Left lung (tissue), 14 donors: ENCODE measurements at places on chromosomes 11 and 22. TPM values are rescaled to one million over a fixed set of nuclear protein-coding genes. Genes with fewer than 3 reads are reported as not detected.
A peak's percentile ranks its signal among the peaks of the same experiment; 100 is the strongest.

Gene MMP12
- not detected for polyA plus RNA-seq

- DNase-seq = no peak
Measured at GRCh38 chr11:91396236-91397133, 828.1 kb upstream of the FAT3 start.

- DNase-seq = no peak
Measured at GRCh38 chr11:121291319-121291718, 1.3 kb upstream of the SC5D start.

DNA sequence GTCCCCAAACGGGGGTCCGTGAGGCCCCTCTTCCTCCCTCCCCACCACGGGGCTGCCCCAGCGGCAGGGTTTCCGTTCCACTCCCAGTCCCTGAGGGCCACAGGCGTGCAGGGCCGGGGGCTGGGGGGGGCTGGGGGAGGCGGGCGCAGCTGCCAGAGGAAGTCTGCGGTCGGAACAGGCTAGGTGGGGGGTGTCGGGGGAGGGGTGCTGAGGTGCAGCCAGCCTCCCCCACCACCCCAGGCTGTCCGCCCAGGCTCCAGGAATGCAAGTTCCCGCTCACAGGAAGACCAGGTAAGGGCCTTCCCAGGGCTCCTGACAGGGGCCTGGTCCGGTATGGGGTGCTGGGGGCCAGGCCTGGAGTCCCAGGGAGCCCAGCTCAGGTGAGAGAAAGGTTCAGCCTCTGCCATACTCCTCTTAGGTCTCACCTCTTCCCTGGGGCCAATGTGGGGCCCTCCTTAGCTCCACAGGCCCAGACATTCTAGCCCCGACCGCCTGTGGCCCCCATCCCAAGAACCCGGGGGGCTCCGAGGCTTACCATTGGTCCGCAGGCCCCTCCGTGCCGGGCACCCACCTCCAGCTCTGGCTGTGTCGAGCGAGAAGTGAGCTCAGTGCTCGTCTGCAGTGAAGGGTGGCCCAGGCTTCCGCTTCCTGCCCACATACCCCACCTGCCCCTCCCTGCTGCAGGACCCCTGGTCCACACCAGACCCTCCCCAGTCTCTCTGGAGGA is at the start of gene PTPRCAP:
Gene PTPRCAP, minus strand, starts transcription at position 601 of the 727 bp plus-strand sequence. Its CDS starts 63 bp downstream, at position 538.
- DNase-seq = no peak

Gene MPST
- polyA plus RNA-seq = 43.3 TPM

DNA sequence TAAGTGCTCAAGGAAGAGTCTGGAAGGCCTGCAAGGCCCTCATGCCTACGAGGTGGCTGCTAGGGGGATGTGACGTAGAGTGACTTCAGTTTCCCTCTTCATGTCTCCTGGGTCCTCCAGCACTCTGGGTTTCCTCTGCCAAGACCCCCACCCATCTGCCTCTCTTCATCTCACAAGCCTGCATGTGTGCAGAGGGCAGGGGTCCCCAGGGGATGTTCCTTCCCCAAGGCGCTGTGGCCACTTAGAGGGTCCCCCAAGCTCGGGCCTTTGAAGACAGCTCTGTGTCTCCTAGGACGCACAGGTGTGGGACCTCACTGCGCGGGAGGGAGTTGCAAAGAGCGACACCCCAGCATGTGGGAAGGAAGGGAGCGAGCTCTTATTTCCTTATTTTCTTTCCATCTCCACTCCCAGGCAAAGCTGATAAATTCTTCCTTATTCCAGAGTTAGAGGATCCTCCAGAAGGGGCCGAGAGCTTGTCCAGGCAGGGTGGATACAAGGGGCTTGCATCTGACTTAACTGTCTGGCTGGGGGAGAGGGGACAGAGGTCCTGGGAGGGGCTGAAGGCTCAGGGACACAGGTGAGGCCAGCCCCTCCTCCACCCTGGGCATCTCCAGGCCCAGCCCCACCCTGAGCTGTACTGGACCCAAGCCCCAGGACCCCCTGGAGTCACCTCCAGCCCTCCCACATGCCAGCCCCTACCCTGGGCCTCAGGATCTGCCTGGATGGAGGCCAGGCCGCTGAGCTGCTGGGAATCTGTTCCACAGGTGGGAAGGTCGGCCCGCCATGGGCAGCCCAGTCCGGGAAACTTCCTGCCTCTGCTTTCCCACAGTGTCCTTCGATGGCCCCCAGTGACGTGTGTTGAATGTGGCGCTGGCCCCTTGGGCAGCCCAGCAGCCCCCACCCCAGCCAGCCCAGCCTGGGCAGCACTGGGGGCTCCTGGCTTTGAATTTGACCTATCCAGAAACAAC is 59.7 kb upstream of the KCNQ1OT1 start:
- no peak for DNase-seq

DNA sequence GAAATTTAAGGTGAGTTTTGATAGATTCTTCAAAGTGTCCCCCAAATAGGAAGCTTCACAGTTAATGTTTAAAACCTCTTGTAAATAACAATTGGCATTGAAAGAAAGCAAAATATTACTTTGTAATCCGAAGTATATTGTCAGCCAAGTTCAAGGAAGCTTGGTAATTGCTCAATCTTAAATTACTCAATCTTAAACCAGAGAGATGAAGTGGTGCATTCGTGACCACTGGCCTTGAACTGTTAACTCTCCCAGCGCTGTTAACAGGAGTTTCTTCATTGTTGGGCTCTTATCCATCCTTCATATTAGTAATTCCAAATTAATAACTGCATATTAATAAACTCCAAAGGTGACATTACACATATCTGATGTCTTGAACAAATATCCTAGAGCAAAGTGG is 20.6 kb upstream of the FDX1 start:
- no peak for DNase-seq

DNA sequence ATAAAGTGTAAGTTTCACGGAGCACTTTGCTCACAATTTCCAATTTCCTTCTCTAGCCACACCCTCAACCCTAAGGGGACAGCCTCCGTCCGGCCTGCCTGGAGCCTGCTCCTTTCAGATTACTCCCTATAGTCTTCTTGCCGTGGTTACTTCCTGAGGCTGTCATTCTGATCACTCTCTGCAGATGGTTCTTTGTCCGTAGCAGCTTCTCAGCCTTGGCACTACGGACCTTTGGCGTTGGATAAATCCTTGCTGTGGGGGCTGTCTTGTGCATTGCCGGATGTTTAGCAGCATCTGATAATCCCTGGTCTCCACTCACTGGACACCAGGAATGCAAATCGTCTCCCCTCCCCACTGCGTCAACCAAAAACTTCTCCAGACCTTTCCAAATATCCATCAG is 447.5 kb upstream of the KIRREL3 start:
- peak; percentile 69 for DNase-seq

- no peak for DNase-seq
Measured at GRCh38 chr11:116124922-116125714, 620.9 kb upstream of the CADM1 start.

DNA sequence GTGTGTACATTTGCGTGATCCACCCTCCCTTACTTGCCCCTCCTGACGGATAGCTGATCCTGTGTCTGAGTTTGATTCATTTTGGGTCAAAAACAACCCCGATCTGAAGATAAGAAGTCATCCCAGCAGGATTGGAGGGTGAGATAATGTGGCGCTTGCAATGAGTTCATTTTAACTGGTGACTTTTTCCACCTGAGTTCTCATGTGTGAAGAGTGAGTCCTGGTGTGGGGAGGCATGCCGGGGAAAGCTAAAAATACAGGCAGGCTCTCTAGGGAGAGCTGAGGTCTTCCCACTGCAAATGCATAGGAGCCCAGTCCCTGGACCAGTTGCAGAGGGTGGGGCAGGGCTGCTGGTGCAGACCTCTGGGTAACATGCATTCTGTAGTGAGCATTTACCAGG is 35.7 kb upstream of the ELF5 start:
- DNase-seq = no peak

DNA sequence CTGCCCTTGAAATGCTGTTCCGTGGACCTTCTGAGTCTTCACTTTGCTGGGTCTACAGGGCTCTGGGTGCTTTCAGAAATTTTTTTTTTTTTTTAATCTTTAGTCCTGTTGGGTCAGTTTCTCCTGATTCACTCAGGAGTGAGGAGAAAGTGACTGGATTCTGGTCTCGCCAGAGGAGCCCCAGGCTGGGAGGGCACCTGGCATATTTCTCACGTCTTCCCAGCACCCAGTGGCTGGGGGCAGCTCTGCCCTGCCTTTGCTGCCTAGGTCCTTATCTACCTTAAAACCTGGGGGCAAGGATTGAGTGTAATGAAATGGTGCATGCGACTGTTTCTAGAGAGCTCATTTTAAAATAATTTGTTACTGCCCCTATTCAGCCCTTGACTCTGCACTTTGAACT is 23.3 kb downstream of the SAMM50 start:
- DNase-seq = no peak

Gene OVOL1
- polyA plus RNA-seq = 0.20 TPM

Gene EHF
- polyA plus RNA-seq = 13.6 TPM

GRCh38 chr11:119236490-119236889 is 30.4 kb downstream of the CBL start:
- no peak for DNase-seq

Gene LDLRAD3
- 18.2 TPM for polyA plus RNA-seq

- no peak for DNase-seq
Measured at GRCh38 chr11:134597452-134597851, 185.4 kb upstream of the B3GAT1 start.

Gene PKNOX2
- 14.1 TPM for polyA plus RNA-seq

Gene PARVG
- polyA plus RNA-seq = 3.6 TPM

DNA sequence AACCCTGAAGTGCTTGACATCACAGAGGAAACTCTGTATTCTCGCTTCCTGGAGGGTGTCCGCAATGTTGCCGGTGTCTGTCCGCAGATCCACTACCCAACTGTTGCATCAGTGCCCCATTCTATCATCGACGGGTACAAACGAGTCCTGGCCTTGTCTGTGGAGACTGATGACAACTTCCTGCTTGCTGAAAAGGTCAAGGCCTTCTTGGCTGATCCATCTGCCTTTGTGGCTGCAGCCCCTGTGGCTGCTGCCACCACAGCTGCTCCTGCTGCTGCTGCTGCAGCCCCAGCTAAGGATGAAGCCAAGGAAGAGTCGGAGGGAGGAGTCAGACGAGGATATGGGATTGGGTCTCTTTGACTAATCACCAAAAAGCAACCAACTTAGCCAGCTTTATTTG is 42.9 kb upstream of the DAGLA start:
- DNase-seq = no peak

Gene GGTLC2
- polyA plus RNA-seq = 0.26 TPM

Gene DKK3
- polyA plus RNA-seq = 178 TPM

GRCh38 chr11:117005758-117006157 is 92.5 kb downstream of the SIK3 start:
- DNase-seq = no peak

DNA sequence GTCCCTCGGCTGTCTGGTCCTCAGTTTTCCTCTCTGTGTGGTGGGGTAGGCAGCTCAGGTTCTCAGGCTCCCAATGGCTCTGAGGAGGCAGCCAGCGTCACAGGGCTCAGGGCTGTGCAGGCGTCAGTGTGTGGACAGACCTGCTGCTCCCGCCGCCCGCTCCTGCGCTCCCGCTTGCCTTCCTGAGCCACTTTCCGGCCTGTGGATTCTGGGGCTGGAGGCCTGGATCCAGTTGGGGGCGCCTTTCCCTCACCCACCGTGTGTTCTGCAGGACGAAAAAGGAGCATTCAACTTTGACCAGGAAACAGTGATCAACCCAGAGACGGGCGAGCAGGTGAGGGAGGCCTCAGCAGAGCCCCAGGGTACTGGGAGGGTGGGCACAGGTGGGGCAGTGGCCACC is 14.7 kb downstream of the DPP3 start:
- no peak for DNase-seq

Gene RAB39A
- polyA plus RNA-seq = 0.80 TPM

GRCh38 chr22:29394931-29395581 is 6.7 kb upstream of the AP1B1 start:
- no peak for DNase-seq

Gene HEPHL1
- 0.06 TPM for polyA plus RNA-seq

DNA sequence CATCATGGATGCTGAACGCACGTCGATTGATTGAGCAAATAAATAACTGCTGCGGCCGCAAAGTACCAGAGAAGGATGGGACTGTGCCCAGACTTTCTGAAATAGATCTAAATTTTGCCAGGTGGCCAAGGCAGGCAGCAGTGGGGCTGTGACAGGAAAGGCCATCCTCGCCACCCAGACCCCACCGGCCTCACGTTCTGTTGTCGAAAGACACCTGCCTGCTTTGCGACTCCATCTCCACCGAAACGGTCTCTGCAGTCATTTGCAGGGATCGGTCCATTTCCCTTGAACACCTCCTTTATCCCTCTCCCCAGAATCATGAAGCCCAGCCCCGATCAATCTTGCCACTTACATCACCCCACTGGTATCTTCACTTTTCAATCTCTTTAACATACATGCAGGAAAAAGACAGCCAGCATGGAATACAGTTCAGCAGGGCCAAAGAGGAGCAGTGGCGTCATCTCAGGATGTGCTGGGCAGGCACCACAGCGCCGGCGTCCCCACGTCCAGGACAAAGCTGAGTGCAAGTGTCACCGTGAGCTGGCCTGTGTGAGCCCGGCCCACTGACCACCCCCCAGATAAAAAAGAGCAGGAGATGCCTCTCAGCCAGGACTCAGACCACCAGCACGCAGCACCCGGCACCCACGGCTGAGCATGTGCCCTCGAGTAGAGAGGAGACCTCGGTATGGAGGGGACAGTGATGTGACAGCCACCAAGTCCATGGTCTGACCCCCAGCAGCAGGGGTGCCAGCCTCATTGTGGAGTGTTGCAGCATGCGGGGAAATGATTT is 610.3 kb downstream of the TBC1D22A start:
- peak; percentile 58 for DNase-seq

DNA sequence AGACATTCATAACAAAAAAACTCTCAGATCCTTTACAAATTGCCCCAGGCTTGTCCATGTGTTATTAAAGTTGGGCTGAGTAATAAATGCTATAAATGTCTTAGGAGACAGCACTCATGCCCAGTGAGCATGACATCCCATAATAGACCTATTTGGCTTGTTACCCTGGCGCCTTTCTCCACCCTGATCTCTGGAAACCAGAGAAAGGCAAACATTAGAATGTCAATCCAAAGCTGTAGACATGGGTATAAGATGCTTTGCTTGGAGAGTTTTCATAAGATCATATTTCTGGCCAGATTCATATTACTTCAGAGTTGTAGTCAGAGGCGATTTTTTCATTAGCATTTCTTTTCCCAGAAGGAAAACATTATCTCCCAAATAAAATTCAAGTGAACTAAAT is 161.3 kb upstream of the UBASH3B start:
- no peak for DNase-seq

Gene PIH1D2
- 7.0 TPM for polyA plus RNA-seq

DNA sequence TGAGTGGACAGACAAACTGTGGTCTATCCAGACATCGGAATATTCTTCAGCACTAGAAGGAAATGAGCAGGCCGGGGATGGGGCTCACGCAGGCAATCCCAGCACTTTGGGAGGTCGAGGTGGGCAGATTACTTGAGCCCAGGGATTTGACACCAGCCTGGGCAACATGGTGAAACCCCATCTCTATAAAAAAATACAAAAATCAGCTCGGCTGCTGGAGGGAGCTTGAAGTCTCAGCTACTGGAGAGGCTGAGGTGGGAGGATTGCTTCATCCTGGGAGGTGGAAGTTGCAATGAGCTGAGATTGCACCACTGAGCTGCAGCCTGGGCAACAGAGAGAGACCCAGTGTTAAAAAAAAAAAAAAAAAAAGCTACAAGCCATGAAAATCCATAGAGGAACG is 8.0 kb upstream of the CTSD start:
- DNase-seq = no peak

Gene CHRM1
- 0.34 TPM for polyA plus RNA-seq

Gene NOX4
- polyA plus RNA-seq = 3.6 TPM

GRCh38 chr11:61901397-61901796 is 10.1 kb upstream of the FADS3 start:
- no peak for DNase-seq
